Fibroblast of skin of abdomen (primary cell): ENCODE measurements at places on chromosomes 5 and 9.
A peak's percentile ranks its signal among the peaks of the same experiment; 100 is the strongest.

DNA sequence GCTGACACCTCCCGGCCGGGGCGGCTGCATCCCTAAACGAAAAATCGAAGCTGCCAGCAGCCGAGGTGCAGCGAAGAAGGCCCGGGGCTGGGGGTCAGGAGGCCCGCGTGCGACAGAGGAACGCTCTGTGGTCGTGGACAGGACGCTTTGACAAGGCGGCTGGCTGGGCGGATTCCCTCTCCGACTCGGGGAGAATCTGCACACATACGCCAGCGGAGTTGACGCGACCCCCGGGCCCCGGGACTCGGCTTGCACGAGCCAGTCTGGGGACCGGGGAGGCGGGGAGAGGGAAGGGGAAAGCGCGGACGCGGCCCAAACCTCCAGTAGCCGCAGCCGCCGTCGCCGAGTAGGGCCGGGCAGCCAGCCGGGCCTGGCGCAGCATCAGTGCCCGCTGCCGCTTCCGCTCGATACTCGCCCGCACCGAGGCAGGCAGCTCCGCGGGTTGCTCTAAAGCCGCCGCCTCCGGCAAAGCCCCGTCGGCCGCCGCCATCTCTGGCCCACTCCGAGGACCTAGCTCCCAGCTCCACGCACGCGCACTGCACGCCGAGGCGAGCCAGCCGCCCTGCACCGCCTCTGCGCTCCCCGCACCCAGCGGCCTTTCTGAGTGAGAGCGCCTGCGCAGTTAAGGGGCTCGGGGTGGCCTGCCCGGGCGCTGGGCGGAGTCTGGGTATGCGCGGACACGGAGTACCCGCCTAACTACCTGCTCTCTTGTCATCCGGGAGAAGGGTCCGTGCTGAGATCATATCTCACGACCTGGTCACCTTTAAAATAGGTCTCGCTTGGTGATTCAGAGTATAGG lies at the start of gene XPA:
Gene XPA (minus strand): TSS at position 538 of the 799 bp plus-strand sequence. CDS start 48 bp downstream, at position 490.
- peak; percentile 94 for DNase-seq

- DNase-seq: no peak
These were observed 6.4 kb upstream of the RALGDS start for GRCh38 chr9:133127340-133127981.

DNA sequence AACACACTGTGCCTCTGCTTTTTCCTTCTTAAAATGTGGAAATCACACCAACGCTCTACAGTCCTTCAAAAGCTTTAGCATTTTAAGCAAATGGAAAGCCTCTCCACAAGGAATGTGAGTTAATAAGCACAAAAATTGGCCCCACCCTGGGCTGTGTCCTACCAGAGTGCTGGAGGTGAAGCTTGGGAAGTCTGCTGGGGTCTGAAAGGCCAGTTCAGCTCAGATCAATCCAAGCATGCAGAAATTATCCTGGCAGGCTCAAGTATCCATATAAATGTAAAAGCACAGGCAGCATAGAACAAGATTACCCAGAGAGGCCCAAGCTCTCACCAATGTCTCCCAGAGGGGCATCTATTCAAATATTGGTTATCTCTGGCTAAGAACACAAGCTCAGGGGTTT lies 98.5 kb downstream of the ESM1 start:
- DNase-seq: no peak

DNA sequence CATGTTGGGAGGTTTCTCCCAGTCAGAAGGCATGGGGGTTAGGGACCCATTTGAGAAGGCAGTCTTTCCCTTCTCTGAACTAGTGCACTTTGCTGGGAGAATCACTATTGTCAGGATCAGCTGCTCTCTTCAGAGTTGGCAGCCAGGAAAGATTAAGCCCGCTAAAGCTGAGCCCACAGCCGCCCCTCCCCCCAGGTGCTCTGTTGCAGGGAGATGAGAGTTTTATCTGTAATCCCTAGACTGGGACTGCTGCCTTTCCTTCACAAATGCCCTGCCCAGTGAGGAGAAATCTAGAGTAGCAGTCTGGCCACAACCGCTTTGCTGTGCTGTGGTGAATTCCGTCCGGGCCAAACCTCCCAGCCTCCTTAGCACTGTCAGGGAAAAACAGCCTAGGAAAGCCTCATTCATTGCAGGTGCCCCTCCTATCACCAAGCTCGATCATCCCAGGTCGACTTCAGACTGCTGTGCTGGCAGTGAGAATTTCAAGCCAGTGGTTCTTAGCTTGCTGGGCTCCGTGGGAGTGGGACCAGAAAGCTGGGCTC lies 69.8 kb downstream of the CNTLN start:
- DNase-seq: no peak

- peak; percentile 70 for DNase-seq
These were observed 1.4 kb upstream of the LHFPL2 start for GRCh38 chr5:78649861-78650496.

GRCh38 chr9:69382135-69382534 lies 57.1 kb downstream of the ENTREP1 start:
- no peak for DNase-seq

DNA sequence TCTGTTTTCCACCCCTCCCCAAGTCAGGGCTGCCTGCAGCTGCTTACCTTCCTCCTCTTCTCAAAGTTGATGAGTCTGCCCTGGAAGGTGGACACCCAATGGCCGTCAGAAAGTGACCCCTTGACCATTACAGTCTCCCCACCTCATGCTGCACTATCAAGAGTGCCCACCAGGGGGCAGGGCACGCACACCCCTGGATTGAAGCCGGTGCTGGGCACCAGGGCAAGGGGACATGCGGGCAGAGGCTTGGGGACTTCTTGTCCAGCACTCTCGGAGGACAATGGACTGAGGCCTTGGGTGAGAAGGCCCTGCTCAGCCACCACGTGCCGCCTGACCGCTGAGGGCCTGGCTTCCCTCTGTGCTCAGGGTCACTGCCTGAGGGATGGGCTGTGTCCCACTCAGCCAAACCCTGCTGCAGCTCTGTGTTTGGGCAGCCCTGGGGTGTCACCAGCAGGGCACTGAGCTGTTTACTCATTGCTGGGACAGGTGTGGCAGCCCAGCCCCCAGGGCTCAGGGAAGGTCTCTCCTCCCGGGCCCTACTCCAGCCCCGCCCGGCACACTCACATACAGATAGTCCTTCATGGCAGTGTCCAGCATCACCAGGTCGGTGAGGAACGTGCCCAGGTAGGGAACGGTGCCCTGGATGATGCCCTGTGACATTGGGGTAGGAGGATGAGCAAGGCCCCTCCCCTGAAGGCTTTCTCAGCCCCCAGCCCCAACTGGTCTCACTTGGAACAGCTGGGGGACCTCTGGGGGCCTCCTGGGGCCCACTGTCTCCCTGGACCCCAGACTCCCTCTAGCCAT lies 17.7 kb downstream of the RALGDS start:
- no peak for DNase-seq

GRCh38 chr5:135319928-135320606 lies 79.0 kb downstream of the MACROH2A1 start:
- DNase-seq: no peak

GRCh38 chr5:32047056-32047455 lies 127.1 kb downstream of the GOLPH3 start:
- DNase-seq: no peak

GRCh38 chr9:81755721-81756120 lies 66.4 kb upstream of the TLE1 start:
- no peak for DNase-seq

- no peak for DNase-seq
These were observed 212.2 kb upstream of the MVB12B start for GRCh38 chr9:126114409-126114760.

DNA sequence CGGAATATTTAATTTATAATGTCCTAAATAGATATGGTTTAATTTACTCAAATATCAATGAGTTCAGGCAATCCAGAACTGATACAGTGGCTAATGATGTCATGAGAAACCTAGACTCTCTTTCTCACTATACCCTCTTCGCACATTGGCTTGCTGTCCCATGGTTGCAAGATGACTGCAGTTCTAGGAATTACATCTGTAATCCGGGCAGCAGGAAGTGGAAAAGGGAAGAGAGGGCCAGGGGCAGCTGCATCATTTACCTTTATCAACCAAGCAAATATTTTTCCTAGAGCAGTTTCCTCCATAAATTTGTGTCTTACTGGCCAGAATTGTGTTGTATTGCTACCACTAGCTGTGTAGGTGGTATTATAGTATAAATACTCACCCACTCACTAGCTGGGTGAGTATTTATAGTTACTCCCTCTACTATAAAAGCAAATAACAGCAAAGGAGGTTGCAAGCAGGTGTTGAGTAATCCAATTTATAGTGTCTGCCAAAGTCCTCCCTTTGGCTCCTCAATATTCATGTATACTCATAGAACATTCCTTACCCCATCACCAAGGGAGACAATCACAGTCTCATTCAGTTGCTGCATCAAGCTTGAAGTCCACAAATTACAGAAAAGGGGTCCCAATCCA lies 168.8 kb downstream of the DROSHA start:
- DNase-seq: peak; percentile 52

GRCh38 chr9:121447321-121447834 lies 52.3 kb downstream of the GGTA1 start:
- DNase-seq: peak; percentile 90

- no peak for DNase-seq
These were observed 67.1 kb downstream of the TEX10 start for GRCh38 chr9:100285601-100286000.
